GM10248 (cell line): ENCODE measurements at places on chromosomes 4 and X.

- no peak for DNase-seq
Observed at GRCh38 chrX:101605146-101605545, 12.7 kb downstream of the ARMCX6 start.

GRCh38 chr4:145921231-145921630 is 17.4 kb downstream of the ZNF827 start:
- DNase-seq: no peak

DNA sequence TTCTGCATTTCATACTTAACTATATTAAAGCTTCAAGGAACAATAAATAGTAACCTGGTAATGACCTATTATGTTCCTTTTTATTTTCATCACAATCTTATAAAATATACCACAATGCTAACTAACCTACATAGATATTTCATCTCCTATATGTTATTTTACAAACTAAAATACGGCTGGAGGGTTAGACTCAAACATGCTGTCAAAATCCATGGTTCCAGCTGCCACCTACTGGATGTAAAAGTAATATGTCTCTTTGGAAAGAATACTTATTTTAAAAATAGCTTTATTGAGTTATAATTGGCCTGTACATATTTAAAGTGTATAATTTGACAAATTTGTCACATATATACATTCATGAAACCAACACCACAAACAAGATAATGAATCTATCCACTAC is 15.0 kb downstream of the RGN start:
- DNase-seq: no peak

DNA sequence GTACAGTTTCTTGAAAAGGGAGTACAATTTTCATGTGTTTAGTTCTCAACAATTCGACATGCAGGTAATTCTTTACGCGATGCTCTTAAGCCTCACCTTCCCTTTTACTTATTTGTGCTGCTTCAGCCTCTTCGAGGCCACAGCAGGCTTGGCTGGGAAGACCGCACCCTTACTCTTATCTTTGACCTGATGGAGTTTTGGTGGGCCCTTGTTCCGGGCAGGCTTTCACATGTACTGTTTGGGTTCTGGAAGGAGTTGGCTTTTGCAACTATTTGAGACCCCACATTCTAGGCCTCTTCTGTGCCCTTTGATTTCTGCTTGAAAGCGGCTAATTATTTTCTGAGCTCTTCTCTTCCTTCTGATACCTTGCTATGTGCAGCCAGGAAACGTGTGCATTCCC is 60.2 kb downstream of the FAM193A start:
- DNase-seq: no peak

GRCh38 chr4:27515140-27515539 is 654.5 kb downstream of the STIM2 start:
- DNase-seq: no peak

DNA sequence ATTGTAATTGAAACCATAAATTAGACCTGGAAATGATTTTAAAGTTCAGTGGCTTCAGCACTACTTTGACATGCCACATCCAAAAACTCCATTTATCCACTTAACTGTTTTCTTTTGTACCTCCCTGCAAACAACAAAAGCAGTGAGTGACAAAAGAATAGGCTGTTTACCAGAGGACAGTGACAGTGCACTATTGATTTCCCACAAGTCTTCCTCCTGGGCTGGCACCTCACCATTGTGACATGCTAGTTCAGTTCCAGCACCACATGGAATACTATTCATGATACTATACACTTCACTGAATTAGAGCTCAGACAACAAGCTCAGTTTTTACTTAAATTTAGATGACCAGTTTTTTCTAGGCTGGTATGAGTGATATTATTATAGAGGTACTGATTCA is 29.3 kb downstream of the MOSPD2 start:
- no peak for DNase-seq

DNA sequence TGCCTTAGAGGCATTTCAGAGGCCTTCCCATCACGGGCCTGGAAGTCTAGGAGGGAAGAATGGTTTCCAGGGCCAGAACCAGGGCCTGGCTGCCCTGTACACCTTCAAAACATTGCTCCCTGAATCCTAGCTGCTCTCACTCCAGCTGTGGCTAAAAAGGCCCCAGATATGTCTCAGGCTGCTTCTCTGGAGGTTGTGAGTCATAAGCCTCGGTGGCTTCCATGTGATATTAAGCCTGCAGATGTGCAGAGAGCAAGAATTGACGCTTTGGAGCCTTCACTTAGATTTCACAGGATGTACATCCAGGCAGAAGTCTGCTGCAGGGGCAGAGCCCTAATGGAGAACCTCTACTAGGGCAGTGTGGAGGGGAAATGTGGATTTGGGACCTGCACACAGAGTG is 502.5 kb downstream of the GRXCR1 start:
- DNase-seq: no peak

GRCh38 chr4:89334311-89334710 is 26.7 kb upstream of the GPRIN3 start:
- DNase-seq: no peak

DNA sequence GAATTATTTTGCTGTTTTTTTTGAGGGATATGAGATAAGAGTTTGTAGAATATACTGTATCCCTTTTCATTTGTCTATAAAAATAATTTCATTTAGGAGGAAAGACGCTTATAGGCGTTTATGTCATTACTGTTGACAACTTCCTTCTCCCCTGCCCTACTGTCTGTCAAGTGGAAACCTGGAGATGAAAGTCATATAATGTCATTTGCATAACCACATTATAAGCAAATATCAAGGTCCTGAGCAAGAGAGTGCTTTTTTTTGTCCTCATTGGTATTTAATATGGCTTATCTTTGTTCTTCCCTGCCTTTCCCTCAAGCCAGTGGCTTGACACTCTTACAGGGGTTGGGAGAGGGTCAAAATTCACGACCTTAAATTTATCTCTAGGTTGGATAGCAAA is 55.8 kb downstream of the LRP2BP start:
- no peak for DNase-seq

- DNase-seq: no peak
Observed at GRCh38 chr4:150679018-150679764, 97.2 kb downstream of the MAB21L2 start.

GRCh38 chr4:164215113-164215741 is 538.7 kb upstream of the SMIM31 start:
- no peak for DNase-seq

DNA sequence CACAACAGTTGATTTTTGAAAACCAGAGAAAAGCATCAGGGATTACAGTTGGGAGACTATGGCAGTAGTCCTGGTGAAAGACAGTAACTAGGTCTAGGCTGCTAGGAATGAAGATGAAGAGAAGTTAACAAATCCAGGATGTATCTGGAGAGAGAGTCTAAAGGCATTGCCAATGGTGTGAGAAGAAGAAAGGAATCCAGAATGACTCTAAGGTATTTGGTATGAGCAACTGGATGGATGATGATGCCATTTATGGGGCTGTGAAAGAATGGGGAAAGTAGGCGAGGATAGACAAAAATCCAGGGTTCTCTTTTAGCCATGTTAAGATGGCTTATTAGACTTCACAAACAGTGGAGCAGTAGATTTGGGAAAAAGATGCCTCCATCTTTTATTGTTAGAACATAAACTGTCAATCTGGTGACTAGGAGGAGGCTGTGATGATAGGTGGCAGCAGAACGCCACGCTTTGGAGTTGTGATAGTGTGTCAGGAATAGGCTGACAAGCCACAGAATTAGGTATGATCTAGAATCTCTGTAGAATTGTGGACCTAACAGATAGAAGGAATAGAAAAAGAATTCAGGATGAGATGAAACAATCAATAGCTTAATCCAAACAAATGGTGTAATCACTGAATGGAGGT is 27.3 kb upstream of the JADE1 start:
- peak; percentile 35 for DNase-seq

GRCh38 chrX:147920161-147920666 is 8.5 kb downstream of the FMR1 start:
- no peak for DNase-seq

DNA sequence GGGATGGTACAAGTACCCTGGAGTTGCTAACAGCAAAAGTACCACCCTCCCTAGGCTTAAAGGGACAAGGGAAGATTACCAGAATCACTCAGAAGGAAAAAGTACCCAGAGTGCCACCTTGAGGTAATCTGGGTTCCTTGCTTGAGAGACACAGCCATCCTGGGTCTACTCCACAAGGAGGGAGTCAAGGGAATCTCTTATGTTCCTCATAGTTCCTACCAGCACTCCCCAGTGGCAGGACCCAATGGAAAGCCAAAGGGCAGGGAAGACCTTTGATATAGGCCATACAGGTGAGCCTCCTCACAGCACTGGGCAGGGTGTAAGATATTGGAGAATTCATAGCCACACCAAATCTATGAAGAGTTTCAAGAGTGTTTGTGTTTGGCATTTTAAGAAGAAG is 5.7 kb downstream of the IL2 start:
- no peak for DNase-seq

DNA sequence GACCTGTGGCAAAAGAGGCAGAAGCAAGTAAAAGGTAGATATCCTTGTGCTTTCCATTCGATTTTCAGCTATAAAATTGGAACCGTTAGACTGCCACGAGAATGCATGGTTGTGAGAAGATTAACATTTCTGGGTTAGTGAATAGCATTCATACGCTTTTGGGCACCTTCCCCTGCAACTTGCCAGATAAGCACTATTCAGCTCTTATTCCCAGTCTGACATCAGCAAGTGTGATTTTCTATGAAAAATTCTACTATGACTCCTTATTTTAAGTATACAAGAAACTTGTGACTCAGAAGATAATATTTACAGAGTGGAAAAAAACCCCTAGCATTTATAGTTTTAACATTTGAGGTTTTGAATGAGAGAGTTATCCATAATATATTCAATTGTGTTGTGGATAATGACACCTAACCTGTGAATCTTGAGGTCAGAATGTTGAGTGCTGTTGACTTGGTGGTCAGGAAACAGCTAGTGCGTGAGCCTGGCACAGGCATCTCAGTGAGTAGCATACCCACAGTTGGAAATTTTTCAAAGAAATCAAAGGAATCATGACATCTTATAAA is 3.9 kb downstream of the FGB start:
- DNase-seq: no peak

GRCh38 chrX:71081330-71082123 is 13.4 kb upstream of the SNX12 start:
- no peak for DNase-seq

- no peak for DNase-seq
Observed at GRCh38 chr4:150115851-150116250, 37.6 kb downstream of the DCLK2 start.

DNA sequence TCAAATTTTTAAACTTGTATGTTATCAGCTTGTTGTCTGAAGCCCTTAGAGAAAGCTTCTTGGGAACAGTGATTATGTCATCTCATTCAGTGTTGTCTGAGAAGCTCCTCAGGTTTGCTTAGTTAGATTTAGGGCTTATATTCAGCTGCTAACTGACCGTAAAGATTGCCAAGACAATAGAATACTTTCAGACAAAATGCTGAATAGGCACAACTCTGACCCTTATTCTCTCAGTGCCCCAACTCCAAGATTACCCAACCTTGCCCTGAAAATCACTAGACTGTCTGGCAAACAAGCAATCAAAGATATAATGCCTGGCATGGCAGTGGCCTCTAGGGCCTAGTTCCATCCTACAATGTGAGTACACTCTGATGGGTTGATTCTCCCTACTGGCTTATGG is 950.5 kb upstream of the HS3ST1 start:
- no peak for DNase-seq

- no peak for DNase-seq
Observed at GRCh38 chr4:171588051-171588545, 225.1 kb upstream of the GALNTL6 start.

DNA sequence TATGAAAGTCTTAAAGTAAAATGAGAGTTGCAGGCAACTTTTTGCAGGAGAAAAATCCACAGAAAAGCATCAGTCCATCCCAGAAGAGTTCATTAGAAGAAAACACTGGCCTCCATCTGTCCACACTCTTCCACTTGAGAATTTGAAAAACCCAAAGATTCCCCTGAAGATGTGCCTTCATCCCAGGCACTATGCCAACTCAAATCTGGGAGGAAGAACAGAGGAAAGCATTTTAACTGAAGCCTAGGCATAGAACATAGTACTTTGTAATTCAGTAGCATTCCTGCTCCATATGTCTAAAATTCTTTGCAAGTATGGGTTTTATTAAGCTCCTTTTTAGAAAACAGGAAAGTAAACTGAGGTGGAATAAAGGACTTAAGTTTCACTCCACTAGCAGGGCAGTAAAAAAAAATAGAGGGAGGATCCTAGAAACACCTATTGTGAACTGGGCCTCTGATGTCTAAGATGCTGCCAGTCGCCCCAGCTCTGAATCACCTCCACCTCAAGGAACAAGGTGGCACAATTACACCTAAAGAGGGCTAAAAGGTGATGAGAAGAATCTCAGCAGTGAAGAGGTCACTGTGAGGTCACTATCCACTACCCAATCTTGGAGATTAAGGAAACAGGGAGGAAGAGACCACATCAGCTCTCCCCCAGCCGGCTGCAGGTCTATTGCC is 141.9 kb upstream of the FAM241A start:
- DNase-seq: no peak

- no peak for DNase-seq
Observed at GRCh38 chrX:150050387-150050786, 112.1 kb upstream of the EOLA2 start.

DNA sequence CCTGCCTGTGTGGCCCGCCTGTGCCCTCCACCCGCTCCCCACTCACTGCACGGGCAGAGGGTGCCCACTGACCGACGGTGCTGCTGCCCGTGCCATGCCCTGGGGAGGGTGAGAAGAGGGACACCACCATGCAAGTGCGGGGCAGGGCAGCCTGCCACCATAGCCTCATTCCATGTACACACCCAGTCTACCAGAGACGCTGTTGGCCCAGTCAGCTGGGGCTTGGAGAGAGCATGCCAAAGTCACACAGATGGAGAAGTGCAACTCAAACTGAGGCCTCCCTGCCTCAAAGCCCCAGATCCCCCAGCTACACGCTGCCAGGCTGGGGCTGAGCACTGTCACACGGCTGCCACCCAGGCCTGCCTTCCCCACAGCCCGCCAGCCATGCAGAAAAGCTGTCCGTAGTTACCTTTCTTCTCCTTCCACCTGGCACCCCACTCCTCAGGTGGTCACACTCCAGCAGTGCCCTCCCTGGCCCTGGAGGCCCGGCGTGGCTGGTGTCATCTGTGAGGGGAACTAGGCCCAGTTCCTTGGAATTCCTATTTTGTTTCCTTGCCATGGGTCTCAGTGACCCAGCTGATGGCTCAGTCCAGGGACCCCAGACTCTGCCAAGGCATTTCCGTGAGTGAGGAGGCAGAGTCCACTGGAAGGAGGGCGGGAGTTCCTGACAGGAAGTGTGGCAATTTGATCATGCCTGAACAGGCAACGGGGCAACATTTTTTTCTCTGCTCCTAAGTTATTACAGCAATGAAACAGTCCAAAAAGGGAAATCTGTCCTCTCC is at the start of gene SLC2A9:
TSS of gene SLC2A9 (minus strand) at position 627 of the 782 bp plus-strand sequence. CDS start at position 559, 68 bp downstream.
- DNase-seq: no peak

- DNase-seq: no peak
Observed at GRCh38 chrX:73913580-73913979, 350.6 kb downstream of the CHIC1 start.

GRCh38 chrX:41449615-41450014 is 2.5 kb downstream of the NYX start:
- no peak for DNase-seq
